Calu3 (cell line): ENCODE measurements at places on chromosomes 12 and 14. TPM values are rescaled to one million over a fixed set of nuclear protein-coding genes. Genes with fewer than 3 reads are reported as not detected.

TAS2R46 gene
- 1.1 and 2.2 TPM in 2 replicates for total RNA-seq

ANO4 gene
- total RNA-seq, result 1.3 and 1.9 TPM in 2 replicates

B4GALNT3 gene
- total RNA-seq, result 15.9 and 19.3 TPM in 2 replicates

MANSC4 gene
- total RNA-seq, result not detected in 2 replicates

SLCO1B1 gene
- 1.4 and 1.7 TPM in 2 replicates for total RNA-seq

WDR20 gene
- total RNA-seq, result 33.0 and 37.6 TPM in 2 replicates

GRCh38 chr12:49825360-49825970, 2.7 kb downstream of the NCKAP5L start:
- no peaks in the 10 kb centered on the region for H3K27me3 ChIP-seq
- H3K36me3 ChIP-seq, result peaks cover 18% of the 10 kb centered on the region
- no peak overlapping the region for H3K27ac ChIP-seq
- peaks cover 12% of the 10 kb centered on the region for H3K4me1 ChIP-seq

GRCh38 chr14:36105401-36105800, 71.1 kb downstream of the PTCSC3 start:
- H3K36me3 ChIP-seq, result no peaks in the 10 kb centered on the region
- H3K4me3 ChIP-seq, result no peak overlapping the region
- no peak overlapping the region for H3K27ac ChIP-seq

DNA sequence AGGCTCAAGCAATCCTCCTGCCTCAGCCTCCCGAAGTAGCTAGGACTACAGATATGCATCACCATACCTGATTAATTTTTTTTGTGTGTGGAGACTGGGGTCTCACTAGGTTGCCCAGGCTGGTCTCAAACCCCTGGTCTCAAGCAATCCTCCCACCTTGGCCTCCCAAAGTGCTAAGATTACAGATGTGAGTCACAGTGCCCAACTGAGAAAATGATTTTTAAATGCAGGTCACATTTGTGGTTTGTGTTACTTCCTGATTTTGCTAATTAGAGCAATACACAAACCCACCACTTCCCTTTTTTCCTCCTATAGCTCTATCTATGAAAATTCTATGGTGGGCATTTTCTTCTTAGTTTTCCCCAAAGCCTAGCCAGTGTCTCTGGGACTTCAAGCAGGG, 45.5 kb upstream of the TMEM263 start:
- no peak overlapping the region for H3K4me3 ChIP-seq
- DNase-seq, result no peak
- no peaks in the 10 kb centered on the region for H3K36me3 ChIP-seq
- H3K27me3 ChIP-seq, result no peaks in the 10 kb centered on the region
- no peaks in the 10 kb centered on the region for H3K4me1 ChIP-seq

- H3K27me3 ChIP-seq, result no peaks in the 10 kb centered on the region
- peak overlapping the region; percentile 97 for H3K27ac ChIP-seq
- peak; percentile 87 for DNase-seq
- peaks cover 57% of the 10 kb centered on the region for H3K36me3 ChIP-seq
Observed at GRCh38 chr12:76020281-76020680, 11.3 kb downstream of the PHLDA1 start.

DNA sequence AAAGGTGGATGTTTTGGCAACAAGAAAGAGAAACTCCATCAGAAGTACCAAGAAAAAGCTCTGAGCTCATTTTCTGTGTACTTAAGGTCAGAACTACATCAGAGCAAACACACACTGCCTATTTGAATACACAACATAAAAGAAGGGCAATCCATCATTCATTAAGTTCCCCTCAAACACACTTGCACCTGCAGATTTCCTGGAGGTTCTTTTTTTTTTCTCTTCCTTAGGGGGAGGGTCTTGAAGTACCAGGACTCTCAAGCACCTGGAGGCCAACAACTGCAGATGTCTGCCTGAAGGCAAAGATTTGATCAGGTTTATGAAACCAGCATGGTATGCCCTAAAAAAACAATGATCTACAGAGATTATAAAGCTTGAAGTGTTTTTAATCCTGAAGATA, 26.1 kb upstream of the PTHLH start:
- H3K4me1 ChIP-seq, result no peaks in the 10 kb centered on the region
- no peak for DNase-seq
- H3K27ac ChIP-seq, result no peak overlapping the region
- H3K27me3 ChIP-seq, result no peaks in the 10 kb centered on the region
- no peaks in the 10 kb centered on the region for H3K36me3 ChIP-seq

- peak; percentile 66 for DNase-seq
- H3K4me3 ChIP-seq, result no peak overlapping the region
- no peaks in the 10 kb centered on the region for H3K36me3 ChIP-seq
- H3K4me1 ChIP-seq, result no peaks in the 10 kb centered on the region
- no peak overlapping the region for H3K27ac ChIP-seq
- no peaks in the 10 kb centered on the region for H3K27me3 ChIP-seq
Observed at GRCh38 chr12:77685112-77685511, 145.6 kb upstream of the NAV3 start.

DNA sequence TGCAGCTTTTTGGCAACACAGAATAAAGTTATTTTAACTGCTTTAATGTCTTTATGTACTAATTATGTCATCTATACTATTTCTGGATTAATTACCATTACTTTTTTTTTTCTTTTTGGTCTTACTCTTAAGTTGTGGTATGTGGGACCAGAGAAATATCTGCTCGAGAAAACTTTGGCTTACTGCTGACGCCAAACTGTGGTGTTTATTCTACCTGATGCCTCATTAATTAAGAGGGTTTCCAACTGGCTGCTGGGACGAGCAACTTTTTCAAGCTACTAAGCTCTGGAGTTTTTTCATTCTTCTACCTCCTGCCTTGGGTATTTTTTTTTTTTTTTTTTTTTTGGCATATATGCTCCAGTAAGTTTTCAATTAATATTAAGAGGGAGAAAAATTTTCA, 1257.5 kb downstream of the FSCB start:
- no peaks in the 10 kb centered on the region for H3K4me1 ChIP-seq
- no peak overlapping the region for H3K27ac ChIP-seq
- H3K36me3 ChIP-seq, result no peaks in the 10 kb centered on the region
- no peaks in the 10 kb centered on the region for H3K27me3 ChIP-seq
- H3K4me3 ChIP-seq, result no peak overlapping the region

DNA sequence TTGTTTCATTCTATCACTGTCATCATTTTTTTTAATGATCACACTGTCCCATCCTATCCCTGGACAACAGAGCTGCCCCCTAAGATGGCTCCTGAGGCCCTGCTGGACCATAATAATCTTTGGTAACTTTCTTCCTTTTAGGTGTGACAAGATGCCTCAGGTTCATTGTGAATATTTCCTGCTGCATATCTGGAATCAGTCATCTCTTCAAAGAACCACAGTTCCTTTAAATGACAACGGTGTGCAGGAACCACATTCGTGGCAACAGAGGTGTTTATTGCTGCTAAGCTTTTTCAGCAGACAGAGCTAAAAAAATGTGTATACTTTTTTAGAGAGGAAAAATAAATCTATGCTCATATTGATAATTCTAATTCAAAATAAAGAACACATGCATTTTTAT, 312.9 kb downstream of the MED13L start:
- no peaks in the 10 kb centered on the region for H3K4me1 ChIP-seq
- no peak overlapping the region for H3K4me3 ChIP-seq
- H3K36me3 ChIP-seq, result peaks cover 6% of the 10 kb centered on the region
- DNase-seq, result no peak

DNA sequence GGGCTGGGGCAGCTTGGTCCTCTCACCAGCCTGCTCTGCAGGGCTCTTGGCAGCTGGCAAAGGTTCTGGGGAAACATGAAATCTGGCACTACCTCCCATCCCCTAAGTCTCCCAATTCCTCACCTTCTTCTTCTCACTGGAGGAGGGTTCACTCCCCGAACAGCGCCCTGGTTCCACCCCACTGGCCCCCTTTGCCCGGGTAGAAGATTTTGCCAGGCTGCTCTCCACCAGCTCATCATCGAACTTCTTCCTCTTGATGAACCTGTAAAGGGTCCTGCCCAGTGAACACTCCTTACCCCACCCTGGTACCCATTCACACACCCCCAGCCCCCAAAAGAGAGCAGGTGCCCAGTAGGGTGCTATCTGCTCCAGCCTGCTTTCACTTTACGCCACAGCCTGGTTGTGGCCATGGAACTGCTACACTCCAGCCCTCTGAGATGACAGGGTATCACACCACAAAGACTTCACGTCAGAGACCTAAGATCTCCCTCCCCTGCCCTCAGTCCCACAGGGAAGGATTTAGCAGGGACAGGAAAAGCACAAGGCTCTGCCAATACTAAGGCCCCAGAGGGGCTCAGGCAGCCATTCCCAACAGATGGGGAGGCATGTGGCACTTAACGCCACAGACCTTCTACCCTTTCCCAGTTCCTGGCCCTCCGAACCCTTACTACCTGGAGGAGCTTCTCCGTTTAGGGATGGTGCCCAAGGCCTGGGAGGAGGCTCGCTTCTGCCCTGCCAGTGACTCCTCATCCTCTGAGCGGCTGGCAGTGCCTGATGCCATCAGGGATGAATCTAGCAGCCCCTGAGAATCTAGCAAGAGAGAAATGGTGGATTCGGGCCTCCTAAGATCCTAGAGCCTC, 2.3 kb downstream of the MCRS1 start:
- H3K27ac ChIP-seq, result no peak overlapping the region
- H3K27me3 ChIP-seq, result no peaks in the 10 kb centered on the region
- no peak overlapping the region for H3K4me3 ChIP-seq
- peaks cover 1% of the 10 kb centered on the region for H3K4me1 ChIP-seq
- DNase-seq, result no peak
